Bladder microvascular endothelial cell (primary cell): ENCODE measurements at places on chromosomes 4 and X. TPM values are rescaled to one million over a fixed set of nuclear protein-coding genes. Genes with fewer than 3 reads are reported as not detected.

The RS1 gene
- total RNA-seq: not detected in 2 replicates

The NSG1 gene
- 0.81 and 0.94 TPM in 2 replicates for total RNA-seq

The SOWAHD gene
- not detected in 2 replicates for total RNA-seq

The PRIMPOL gene
- total RNA-seq: 6.8 and 17.0 TPM in 2 replicates
